A673 (cell line): ENCODE measurements at places on chromosomes 16 and 17.

DNA sequence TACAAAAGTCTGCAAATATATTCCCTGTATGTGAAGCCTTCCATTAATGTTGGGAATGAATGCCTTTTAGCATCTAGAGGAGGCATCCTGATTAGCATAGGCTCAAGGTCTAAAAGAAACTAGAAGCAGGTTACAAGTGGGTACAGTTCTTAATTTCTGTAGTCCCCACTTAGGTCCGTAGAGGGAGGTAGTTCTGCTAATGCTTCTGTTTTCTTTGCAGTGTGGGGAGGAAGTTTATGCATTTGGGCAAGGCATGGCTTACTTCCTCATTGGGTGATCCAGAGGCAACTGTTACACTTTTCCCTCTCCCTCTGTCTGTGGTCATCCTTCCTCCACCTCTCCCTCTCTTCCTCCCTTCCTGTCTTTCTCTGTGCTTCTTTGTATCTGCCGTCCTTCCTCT is 108.4 kb upstream of the ZKSCAN2 start:
- peak; percentile 15 for DNase-seq

- DNase-seq: no peak
Observed at GRCh38 chr16:84541999-84542817, 37.7 kb upstream of the MEAK7 start.

GRCh38 chr16:27728691-27729090 is 178.7 kb downstream of the KATNIP start:
- no peak for DNase-seq

DNA sequence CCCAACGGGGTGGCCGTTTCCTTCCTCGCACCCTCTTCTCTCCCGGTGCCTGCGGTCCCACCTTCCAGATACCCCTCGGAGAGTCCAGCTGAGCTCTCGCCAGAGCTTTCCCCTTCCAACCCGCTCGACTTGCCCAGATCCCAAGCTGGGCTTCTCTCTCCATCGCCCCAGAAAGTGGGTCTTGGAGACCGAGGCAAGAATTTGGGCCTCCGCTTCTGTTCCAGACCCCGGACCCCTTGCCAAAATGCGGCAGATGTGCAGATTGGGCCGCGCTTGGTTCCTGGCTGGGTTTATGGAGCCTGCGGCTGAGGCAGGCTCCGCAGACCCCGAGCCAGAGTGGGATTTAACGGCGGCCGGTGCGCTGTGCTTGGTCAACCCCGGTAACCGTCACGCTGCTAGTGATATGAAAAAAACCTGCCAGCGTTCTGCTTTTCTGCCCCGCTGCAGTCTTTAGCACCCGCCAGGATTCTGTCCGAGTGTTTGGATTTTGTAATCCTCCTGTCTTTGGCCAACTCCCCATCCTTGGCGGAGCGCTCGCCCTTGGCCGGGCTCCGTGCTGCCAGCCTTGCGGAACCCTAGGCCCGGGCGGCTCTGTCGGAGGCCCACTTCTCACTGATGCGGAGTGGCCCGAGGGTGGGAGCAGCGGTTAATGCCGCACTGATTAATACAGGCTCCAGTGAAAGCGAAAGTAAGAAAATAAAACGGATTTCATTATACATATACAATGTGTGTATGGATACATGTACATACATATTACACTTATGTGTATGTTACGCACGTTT is 754 bp upstream of the SLFN11 start:
- DNase-seq: peak; percentile 52

DNA sequence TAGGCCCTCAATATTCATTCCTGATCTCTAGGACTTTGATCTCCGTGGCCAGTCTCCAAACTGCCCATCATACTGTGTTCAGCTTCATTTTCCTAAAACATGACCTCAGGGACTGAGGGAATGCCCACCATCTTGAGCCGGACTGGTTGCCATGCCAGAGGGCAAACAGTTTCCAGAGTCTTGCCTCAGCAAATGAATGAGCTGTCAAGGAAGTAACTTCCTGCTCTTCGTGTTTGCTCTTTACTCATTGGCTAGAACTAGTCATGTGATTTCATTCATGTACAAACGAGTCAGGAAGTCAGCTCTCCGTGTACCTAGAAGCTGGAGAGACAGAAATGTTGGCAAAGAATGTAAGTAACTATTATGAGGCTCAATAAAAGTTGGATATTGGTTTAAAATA is 50.2 kb downstream of the ANKFN1 start:
- DNase-seq: peak; percentile 30

DNA sequence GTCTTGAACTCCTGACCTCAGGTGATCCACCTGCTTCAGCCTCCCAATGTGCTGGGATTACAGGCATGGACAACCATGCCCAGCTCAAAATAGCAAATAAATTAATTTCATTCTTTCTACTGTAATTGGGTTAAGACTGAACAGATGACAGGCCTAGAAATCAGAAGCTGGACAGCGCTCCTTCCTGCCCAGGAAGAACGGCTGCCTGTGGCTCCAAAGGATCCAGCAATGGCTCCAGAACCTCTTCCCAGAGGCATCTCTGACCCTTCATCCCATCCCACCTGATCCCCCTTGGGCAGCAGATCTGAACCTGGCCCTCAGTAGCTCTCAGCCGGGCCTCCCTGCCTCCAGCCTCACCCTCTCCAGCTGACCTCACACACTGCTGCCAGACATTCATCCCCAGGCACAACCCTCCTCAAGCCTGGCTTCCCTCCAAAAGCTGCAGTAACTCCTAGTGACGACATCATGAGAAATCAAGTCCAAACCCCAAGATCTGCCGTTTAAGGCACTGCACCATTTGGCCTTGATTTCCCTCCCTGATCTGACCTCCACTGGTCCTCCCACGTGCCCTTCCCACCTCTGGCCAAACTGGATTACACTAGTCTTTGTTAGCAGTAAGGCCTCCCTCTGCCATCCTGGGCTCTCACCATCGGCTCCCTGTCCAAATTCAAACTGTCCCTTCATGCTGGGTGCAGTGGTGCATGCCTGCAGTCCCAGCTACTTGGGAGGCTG is 3.1 kb upstream of the MIF4GD start:
- DNase-seq: no peak

DNA sequence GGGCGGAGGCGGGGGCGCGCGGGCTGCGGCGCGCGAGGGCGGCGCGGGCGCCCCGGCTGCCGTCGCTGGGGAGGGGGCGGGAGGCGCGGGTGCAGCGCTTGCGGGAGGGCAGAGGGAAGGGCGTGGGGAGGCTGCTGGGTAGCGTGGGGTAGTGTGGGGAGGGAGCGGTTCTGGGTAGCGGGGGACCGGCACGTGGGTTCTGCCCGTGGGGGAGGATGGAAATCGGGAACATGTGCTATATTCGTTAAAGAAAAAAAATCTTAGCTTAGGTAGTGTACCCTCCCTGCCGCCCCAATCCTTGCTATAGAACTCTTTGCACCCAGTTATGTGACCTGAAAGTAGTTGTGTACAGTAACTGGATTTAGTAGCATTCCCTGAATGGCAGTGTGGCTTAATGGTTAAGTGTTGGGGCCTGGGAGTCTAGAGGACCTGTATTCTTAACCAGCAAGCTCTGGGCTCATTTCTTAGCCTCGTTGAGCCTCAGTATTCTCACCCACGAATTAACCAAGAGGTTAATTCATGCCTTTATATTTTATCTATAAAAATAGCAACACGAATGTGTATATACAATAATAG is 646 bp downstream of the RABEP1 start:
- peak; percentile 37 for DNase-seq

DNA sequence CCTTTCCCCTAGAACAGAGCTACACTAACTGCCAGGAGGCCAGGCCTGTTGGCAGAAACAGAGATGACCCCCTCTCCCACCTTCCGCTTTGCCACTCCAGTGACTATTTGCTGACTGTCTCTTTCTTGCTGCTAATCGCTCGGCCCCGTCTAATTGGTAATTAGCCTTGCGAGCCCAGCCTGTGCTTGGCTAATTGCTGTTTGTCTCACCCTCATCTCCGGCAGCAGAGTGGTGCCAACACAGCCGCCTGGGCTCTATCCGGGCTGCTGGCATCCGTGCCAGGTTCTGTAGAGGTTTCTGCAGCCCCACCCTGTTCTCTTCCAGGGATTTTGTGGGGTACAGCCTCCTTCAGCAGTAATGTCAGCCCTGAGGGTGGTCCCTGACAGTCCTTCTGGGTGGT is 27.4 kb upstream of the PHB1 start:
- DNase-seq: no peak

DNA sequence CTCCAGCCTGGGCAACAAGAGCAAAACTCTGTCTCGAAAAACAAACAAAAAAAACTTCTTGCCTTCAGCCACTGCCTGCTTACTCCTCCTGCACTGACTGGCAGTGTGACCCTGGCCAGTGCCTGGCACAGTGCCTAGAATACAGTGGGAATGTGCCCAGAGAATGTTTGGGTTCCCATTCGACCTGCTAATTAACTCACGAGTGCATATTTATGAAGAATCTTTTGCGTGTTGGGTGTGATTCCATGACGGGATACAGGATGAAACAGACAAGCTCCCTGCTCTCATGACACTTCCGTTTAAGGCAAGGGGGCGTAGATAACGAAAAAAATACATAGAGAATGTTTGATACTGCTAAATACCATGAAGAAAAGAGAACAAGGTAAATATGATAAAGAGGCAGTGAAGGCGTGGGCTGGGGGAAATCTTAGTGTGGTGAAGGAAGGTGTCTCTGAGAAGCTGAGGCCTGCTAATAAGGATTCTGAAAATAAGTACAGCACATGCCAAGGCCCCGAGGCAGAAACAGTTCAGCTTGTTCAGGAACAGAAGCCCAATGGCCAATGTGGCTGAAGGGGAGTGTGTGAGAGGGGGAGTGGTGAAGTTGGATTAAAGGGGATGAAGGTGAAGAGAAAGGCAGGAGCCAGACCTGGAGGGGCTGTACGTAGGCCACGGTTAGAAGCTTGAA is 4.3 kb downstream of the ABI3 start:
- no peak for DNase-seq

DNA sequence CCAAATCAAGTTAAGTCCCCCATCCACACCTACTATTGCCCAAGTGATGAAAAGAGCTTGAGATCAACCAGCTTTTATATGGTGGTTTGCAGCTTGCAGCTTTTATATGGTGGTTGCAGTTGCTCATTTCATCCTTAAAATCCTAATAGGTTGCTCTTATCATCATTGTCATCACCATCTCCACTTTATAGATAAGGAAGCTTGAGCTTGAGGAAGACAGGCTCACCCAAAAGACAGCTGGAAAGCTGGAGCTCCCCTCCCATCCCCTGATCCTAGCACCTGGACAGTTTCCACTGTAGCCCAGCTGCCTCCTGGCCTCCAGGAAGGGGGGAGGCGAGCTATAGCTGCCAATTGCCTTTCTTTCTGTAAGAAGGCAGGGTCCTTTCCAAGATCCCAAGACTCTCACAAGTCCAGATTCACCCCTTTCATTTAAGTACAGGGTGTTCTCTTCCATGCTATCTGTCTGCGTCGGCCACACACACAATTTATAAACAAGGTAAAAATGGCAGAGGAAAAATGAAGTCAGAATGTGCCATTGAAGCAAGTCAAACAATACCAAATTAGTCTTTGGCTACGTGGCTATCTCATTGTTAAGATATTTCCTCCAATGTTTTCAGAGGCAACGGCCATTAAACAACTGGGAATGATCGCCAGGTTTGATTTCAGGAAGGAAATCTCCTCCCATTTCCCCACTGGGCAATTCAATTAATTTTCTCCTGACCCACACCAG is 63.3 kb downstream of the PECAM1 start:
- no peak for DNase-seq

- no peak for DNase-seq
Observed at GRCh38 chr16:79508294-79508693, 92.2 kb downstream of the MAF start.

- no peak for DNase-seq
Observed at GRCh38 chr16:30720694-30721093, 21.7 kb downstream of the SRCAP start.

GRCh38 chr16:85738923-85739715 is 11.8 kb downstream of the C16orf74 start:
- no peak for DNase-seq

- no peak for DNase-seq
Observed at GRCh38 chr17:3512505-3513171, 36.8 kb downstream of the ASPA start.

GRCh38 chr16:89956505-89957215 is 8.1 kb downstream of the DEF8 start:
- DNase-seq: no peak

DNA sequence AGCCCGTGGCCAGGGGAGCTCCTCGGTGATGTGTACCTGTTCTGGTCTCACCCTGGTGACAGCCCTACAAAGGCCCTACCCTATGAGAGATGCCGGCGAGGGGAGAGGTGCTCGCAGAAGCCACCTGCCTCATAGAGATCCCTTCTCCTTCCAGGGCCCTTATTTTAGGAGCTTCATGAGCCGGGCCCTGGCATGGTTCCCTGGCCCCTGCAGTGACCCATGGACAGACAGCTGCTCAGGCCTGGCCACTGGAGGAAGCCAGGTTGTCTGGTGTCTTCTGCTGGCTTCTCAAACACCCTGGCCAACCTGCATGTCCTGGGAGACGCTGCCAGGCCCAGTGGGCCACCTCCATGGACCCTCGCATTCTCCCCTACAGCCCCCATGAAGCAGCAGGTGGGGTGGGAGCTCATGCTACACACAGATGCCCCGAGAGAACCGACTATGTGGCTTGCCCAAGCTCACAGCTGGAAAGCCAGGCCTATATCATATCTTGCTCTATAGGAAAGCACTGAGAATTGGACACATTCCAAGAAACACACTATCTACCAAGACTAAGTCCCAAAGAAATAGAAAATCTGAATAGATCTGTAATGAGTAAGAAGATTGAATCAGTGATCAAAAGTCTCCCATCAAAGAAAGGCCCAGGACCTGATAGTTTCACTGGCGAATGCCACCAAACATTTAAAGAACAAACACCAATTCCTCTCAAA is 7.2 kb upstream of the AATK start:
- DNase-seq: no peak

- no peak for DNase-seq
Observed at GRCh38 chr17:34235389-34236028, 19.6 kb upstream of the CCL2 start.

DNA sequence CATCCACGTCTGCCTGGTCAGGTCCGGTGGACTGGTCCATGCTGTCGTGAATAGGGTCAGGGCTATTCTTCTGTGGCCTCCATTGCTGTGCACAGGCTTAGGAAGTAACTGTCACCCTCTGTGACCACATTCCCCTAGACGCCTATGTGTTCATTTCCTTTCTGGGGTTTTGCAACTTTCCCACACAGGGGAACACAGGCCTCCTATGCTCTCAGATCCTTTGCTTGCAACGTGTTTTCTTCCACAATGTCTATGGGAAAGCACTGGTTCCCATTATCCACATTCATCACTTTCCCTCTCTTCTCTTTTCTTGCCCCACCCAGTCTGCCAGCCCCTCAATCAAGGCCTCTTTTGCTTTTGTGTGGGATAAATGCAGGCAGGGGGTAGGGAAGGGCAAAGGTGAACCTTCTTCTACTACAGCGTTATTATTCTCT is 43.2 kb upstream of the DNAJA2 start:
- no peak for DNase-seq
